Epithelial cell of proximal tubule (primary cell): ENCODE measurements at places on chromosomes 13 and 19.

- no peak for DNase-seq
Observed at GRCh38 chr19:32396046-32396652, 9.4 kb upstream of the DPY19L3 start.

- no peak for DNase-seq
Observed at GRCh38 chr19:37692956-37693620, 26.5 kb downstream of the ZNF607 start.

DNA sequence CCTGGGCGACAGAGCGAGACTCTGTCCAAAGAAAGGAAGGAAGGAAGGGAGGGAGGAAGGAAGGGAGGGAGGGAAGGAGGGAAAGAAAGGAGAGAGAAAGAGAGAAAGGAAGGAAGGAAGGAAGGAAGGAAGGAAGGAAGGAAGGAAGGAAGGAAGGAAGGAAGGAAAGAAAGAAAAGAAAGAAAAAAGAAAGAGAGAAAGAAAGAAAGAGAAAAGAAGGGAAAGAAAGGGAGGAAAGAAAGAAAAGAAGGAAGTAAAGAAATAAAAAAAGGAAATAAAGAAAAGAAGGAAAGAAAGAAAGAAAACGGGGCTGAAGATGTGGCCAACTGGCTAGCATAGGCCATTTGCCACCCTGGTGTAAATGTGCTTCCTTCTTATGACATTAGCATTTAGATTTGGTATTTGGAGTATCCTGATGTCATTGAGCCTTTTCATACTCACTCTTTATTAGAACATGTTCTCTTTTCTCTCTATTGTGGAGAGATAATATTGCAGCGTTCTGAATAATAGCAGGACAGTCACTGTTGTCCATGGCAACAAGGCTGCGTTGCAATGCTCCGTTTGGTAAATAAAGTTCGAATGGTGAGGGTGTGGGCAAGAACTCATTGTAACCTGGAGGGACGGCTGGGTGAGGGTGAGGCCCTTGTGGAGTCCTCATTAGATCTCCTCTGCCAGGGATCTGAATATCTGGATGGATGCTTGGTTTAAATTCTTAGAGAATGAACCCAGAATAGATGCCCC lies 173.9 kb upstream of the UBL3 start:
- no peak for DNase-seq

DNA sequence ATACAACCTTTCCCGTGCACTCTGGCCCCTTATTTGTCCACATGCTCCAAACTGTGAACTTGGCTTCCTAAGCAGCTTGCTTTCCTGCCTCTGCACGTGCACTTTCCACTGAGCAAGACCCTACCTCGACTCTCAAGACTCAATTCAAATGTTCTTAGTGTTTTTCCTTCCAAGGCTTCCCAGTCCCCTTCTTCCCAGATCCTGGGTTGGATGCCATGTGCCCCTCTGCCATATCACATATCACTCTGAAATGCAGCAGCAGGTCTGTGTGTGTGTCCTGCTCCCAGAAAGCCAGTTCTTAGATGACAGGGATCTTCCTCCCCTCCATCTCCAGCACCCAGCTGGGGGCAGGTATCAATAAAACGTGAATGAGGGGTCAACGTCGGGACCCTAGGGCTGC lies 3.0 kb downstream of the ZNF557 start:
- DNase-seq: no peak

GRCh38 chr13:100828226-100828625 lies 153.6 kb upstream of the TMTC4 start:
- DNase-seq: no peak

- no peak for DNase-seq
Observed at GRCh38 chr13:68976287-68976686, 1131.3 kb upstream of the ATXN8OS start.

DNA sequence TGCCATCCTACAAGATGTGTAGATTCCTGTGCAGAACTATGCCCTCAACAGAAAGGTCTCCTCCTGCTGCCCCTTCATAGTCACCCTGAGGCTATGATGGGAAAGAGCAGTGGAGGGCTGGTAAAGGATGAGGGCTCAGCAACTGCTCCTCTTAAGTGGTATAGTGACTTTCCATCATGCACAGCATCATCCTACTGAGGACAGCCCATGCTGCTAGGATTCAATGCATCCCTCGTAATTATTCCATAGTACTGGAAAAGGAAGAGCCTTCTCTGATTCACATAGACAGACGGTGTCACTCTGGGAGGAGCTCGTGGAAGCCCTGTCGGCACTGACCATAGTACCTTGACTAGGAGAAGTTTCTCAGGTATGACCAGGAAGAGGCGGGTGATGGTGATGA lies 47.6 kb upstream of the IRS2 start:
- DNase-seq: no peak

GRCh38 chr19:51364200-51365106 lies 1.7 kb downstream of the ETFB start:
- no peak for DNase-seq

DNA sequence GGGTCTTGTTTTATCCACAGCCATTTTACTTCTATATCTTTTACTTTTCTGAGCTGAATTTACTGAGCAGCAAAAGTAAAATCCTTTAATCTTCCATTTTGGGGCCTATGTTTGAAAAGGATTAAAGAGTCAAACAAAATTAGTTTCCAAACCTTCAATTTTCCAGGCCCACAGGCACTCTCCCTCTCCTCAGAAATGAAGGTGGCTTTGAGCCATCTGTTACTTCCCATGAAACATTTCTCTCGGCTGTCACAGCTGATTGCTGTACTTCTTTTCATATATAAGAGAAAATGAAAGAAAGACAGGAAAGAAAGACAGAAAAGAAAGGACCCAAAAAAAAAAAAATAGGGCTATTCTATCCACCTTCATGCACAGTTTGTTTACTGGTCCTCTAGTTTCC lies 194.9 kb downstream of the LACC1 start:
- DNase-seq: no peak

DNA sequence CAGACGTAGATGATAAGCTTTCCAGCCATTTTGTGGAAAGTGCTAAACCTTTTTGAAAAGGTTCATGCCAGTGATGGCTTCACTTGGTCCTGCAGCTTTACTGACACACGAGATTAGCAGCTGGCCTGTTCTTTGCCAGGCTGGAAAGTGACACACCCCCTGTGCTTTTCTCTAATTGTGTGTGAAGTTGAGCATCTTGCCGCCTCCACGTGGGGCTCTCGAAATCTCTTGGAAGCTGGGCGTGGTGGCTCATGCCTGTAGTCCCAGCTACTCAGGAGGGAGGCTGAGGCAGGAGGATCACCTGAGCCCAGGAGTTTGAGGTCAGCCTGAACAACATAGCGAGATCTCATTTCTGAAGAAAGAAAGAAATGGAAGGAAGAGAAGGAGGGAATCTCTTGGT lies 25.3 kb upstream of the EHD2 start:
- no peak for DNase-seq
